Stimulated activated CD8-positive, alpha-beta memory T cell treated with anti-CD3 and anti-CD28 coated beads, Interleukin-15, amount 100 ng/mL, for 48 hours (primary cell): ENCODE measurements at places on chromosomes 2 and 18.

- DNase-seq = no peak
Measured at GRCh38 chr2:105117565-105117964, 79.7 kb downstream of the MRPS9 start.

- no peak for DNase-seq
Measured at GRCh38 chr2:69088466-69088865, 75.5 kb downstream of the ANTXR1 start.

GRCh38 chr18:66632756-66633155, 28.9 kb upstream of the CDH19 start:
- DNase-seq = no peak

DNA sequence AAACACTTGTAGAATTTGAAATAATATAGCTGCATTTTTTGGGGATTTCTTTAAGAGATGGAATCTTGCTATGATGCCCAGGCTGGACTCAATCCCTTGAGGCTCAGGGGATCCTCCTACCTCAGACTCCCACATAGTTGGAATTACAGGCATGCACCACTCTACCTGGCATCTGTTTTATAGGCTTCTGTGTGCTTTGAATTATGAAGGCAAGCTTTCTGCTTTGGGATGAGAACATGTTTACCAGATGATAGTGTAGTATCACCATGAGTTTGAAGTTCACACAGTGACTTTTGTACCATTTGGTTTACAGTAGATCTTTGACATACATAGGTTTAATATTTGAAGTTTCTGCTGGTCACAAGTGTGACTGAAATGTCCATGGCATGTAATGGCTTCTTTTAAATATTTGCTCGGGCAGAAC, 10.7 kb downstream of the CNOT11 start:
- DNase-seq = no peak

- no peak for DNase-seq
Measured at GRCh38 chr18:58497845-58498244, 131.0 kb downstream of the ALPK2 start.

- no peak for DNase-seq
Measured at GRCh38 chr18:2932247-2933181, 80.4 kb downstream of the LPIN2 start.

GRCh38 chr2:68743531-68743930, 8.9 kb downstream of the ARHGAP25 start:
- DNase-seq = no peak

DNA sequence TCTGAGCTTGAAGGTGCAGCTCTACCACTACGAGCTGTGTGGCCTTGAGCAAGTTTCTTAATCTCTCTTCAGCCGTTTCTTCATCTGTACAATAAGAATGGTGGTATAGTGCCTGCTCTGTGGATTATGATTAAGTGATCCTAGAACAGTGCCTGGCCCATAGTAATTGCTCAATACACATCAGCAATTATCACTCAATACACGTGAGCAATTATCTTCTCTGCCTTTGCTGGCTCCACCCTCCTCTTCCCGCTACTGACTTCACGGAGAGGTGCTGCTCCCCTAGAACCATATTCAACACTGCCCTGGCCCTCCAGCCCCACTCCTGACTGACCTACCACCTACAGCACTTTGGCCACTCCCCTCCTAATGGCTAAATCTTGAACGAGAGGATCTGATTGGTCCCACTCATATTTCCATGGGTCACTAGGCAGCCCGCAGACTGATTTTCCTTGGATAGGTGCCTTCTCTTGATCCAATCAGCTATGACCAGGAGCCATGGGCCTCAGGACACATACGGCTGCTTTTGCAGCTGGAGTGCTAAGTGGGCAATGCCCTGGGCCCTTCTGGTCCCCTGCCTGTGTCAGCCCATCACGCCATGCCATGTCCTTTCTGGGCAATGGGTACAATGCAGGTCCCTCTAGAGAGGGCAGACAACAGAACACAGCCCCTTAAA, 77.5 kb downstream of the STPG4 start:
- DNase-seq = no peak

DNA sequence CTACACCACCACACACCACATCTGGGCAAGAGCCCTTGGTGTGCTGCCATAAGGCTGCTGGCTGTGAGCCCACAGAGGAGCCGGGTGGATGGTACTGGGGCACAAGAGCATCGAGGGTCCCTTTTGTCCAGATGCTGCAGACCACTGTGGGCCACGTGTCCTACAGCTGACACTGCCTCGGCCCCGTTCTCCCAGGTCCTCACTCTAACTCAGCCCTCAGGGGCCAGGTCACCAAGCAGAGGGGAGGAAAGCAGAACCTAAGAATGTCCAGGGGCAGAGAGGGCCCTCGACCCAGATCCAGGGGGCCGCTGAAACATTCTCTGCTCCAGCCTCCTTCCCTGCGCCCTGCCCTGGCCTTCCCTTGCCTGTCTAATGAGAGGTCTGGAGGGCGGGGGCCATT, 91.7 kb upstream of the ASB18 start:
- no peak for DNase-seq

DNA sequence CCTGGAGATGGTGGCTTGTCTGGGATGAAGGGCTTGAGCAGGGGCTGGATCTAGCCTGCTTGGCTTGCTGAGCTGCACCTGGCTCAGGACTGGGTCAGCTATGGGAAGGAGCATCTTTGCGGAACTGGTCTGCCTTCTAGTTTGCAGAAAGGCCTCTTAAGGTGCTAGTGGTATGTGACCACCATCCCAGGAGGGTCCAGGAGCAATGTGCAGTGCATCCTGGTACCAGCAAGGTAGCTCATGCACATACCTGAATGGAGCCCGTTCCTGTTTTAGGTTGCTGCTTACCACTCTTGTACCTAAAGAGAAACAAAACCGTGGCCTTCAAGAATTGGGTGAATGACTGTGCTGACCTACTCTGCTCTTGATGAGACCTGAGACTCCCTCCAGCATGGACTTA, 118.6 kb upstream of the PELI1 start:
- DNase-seq = no peak

- no peak for DNase-seq
Measured at GRCh38 chr2:11203480-11203879, 48.2 kb downstream of the SLC66A3 start.

GRCh38 chr18:48674758-48675351, 136.0 kb downstream of the CTIF start:
- DNase-seq = no peak

GRCh38 chr2:161207941-161208340, 47.7 kb downstream of the TANK start:
- no peak for DNase-seq

DNA sequence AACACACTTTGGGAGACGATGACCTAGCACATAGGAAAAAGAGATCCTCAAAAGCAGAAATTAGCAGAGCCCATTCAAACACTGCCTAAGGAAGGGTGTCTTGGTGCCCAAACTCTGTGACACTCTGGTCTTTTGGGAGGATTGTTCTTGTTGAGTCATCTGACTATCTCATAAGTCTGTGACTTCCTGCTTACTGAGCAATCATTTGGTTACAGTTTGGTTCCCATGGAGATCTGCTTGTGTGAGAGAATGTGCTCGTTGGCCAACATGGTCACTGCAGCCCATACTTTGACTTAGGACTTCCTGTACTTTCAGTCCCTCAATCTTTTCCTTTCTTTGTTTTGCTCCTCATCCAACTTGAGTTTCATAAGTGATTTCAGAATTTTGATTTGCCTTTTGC, 602.9 kb downstream of the NYAP2 start:
- no peak for DNase-seq

DNA sequence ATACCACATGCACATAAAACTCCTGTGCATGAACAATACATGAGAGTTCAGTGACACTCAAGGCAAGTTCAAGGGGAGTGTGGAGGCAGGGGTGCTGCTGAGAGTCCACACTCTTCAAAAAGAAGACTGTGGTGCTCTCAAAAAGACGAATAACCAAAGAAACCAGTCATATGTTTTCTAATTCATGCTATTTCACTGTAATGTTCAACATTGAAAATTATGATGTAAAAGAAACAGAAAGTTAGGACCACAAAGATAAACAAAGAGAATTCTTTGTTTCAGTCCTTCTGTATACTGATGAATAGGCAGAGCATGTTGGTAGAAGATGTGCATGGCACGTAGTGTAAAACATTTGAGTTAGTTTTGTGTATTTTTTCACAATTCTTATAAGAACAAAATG, 864.2 kb upstream of the LRATD1 start:
- DNase-seq = no peak

DNA sequence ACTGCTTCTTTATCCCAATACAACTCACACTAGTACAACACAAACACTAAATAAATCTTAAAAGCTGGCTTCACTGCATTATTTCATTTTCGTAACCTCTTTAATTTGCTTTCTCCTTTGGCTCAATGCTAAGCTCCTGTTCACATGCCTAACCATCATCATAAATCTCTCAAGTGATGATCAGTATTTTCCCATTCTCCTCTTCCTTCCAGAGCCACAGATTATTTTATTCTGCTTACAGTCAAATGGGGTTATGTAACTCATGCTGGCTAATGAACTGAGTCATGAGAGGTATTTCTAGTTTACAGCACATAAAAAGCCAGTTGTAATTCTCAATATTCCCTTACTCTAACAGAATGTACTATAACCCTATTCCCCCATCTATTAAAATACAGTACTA, 350.4 kb upstream of the ZC3H15 start:
- DNase-seq = no peak

DNA sequence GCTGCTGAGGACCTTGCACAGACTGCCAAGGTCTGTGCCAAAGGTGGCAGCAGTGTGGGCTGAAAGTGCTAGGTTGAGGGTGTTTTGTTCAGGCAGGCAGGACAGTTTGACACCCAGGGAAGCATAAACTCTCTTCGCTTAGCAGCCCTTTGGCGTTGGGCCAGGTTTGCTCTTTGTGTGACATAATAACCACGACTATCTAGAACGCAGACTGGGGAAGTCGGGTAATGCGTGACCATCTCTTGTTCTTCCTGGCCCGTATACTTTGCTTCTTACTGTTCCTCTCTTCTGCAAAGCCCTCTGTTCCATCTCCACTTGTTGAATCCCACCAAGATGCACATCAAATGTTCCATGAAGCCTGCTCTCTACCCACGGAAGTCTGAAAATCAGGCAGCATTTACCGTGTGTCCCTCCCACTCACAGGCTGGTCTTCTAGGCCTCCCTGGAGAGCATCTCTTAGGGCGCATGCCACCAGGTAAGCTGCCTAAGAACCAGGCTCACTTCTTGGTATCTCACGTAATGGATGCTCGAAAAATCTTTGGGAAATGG, 96.7 kb upstream of the LMAN1 start:
- no peak for DNase-seq

- DNase-seq = no peak
Measured at GRCh38 chr18:23868136-23868785, 146.3 kb upstream of the TTC39C start.

DNA sequence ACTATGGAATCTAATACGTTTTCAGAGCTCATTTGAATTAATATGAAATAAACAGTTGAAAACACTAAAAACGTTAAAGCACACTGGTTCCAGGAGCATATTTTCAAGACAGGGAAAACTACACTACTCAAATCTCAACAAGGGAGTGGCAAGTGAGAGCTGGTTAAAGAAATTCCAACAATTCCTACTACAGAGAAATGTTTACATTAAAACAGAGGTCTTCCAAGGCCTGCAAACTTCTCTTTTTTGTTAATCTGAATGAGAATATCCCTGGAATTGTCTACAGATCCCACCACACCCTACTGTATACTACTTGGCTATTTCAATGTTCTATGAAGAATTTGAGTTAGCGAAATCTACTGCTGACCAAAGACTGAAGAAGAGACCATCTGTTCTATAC, 231.5 kb downstream of the ZEB2 start:
- no peak for DNase-seq
